ENCODE measurements at places on chromosomes 3 and 15.

GRCh38 chr15:77734306-77734705, 101.6 kb upstream of the LINGO1 start:
- no peaks in the 10 kb centered on the region for H3K4me1 ChIP-seq
- DNase-seq: no peak
- peaks cover 74% of the 10 kb centered on the region for H3K27me3 ChIP-seq
- no peaks in the 10 kb centered on the region for H3K36me3 ChIP-seq

DNA sequence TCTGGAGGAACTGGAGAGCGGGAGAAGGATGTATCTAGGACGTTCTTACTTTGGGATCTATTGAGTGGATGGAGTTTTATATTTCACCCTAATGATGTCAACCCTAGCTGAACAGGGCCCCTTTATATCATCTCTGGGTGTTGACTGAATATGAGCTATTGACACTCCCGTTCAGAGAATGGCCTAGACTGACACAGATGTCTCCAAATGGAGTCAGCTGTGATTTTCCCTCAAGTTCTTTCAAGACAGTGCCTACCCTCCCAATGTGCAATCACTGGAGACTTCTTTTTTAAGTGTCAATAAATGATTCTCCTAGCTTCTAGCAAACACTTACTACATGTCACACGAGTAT, 63.8 kb downstream of the FRMD4B start:
- H3K27ac ChIP-seq: no peak overlapping the region
- DNase-seq: no peak
- peaks cover 13% of the 10 kb centered on the region for H3K4me1 ChIP-seq
- H3K27me3 ChIP-seq: no peaks in the 10 kb centered on the region
- no peak overlapping the region for H3K4me3 ChIP-seq

- no peak overlapping the region for H3K27ac ChIP-seq
- H3K4me1 ChIP-seq: no peaks in the 10 kb centered on the region
- H3K36me3 ChIP-seq: no peaks in the 10 kb centered on the region
- no peak overlapping the region for H3K4me3 ChIP-seq
Observed at GRCh38 chr3:27610800-27611525, 111.2 kb downstream of the EOMES start.

GRCh38 chr15:96358821-96359615, 28.5 kb downstream of the NR2F2 start:
- DNase-seq: no peak
- H3K4me3 ChIP-seq: peak overlapping the region; percentile 59
- H3K36me3 ChIP-seq: no peaks in the 10 kb centered on the region
- no peaks in the 10 kb centered on the region for H3K27me3 ChIP-seq
- H3K4me1 ChIP-seq: peaks cover 63% of the 10 kb centered on the region
- H3K27ac ChIP-seq: peak overlapping the region; percentile 76

GRCh38 chr15:28098766-28099554, at the start of gene OCA2:
Gene OCA2 (minus strand): TSS chr15:28099315. CDS start chr15:28081874, 17,441 bp downstream.
- H3K27ac ChIP-seq: no peak within 1 kb of the TSS
- H3K4me1 ChIP-seq: peaks cover 47% of the 10 kb centered on the region
- peak within 1 kb of the TSS; percentile 35 for H3K4me3 ChIP-seq

- no peaks in the 10 kb centered on the region for H3K27me3 ChIP-seq
- H3K4me3 ChIP-seq: peak overlapping the region; percentile 77
- DNase-seq: no peak
Observed at GRCh38 chr15:40471105-40471807, 472 bp downstream of the CHST14 start.

GRCh38 chr3:176663837-176664831, 533.1 kb downstream of the TBL1XR1 start:
- no peaks in the 10 kb centered on the region for H3K36me3 ChIP-seq
- H3K27me3 ChIP-seq: no peaks in the 10 kb centered on the region
- H3K27ac ChIP-seq: no peak overlapping the region

Measured in esophagus muscularis mucosa (tissue), 4 donors.